ENCODE measurements at places on chromosomes 5 and 9.

DNA sequence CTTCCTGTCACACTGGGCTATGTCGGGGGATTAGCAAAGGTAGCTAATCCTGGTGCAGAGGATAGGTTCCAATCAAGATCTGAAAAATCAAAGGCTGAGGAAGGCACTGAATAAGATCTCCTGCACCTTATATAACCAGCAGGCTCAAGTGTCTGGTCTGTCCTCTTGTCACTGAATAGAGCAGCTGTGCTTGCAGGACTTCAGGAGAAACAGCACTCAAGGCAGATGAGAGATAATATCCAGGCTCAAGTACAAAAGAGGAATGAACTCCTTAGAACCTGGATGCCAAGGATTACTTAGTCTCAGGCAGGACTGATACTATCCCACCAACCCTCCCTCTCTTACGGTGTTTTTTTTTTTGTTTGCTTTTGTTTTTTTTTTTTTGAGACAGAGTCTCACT, 108.8 kb upstream of the LRRTM2 start:
- no peak for DNase-seq

GRCh38 chr5:146560205-146560812, 44.3 kb upstream of the GPR151 start:
- no peak for DNase-seq

- no peak for DNase-seq
Observed at GRCh38 chr5:136374003-136374402, 8.7 kb upstream of the TRPC7 start.

DNA sequence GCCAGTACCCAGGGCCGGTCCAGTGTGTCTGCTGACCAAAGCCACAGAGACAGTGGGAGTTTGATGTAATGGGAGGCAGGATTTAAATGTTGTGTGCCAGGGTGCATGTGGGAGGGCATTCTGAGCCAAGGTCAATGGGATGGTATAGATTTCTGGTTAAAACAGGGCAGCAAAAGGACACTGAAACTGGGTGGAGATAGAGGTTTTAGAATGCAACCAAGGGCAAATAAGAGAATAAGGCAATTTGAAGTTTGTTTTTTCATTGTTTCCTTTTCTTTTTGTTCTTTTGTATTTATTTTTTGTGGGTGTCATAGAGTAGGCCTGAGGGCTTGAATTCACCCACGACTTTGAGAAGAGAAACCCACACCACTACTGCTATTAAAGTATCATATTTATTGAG, 65.5 kb upstream of the CLINT1 start:
- DNase-seq: no peak

- DNase-seq: no peak
Observed at GRCh38 chr5:109691996-109692395, 2.3 kb downstream of the MAN2A1 start.

- DNase-seq: no peak
Observed at GRCh38 chr9:96553070-96553469, 66.6 kb downstream of the CDC14B start.

DNA sequence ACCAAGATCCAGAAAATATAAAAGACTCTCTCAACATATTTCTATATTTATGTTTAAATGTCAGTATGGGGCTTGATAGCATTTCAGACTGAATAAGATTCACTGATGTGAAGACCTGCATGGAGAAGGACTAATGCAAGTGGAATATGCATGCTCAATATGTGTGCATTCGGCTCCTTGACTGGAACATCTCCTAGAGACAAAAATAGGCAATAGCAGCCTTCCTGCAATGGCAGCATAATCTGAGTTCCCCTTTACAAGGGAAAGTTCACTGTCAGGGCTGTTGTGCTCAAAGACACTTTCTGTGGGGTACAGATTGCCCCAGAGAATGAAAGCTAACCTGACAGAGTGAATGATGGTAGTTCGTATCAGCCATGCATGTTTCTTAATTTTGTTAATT, 42.4 kb downstream of the STARD4 start:
- DNase-seq: no peak

GRCh38 chr9:19913151-19913550, 124.3 kb upstream of the SLC24A2 start:
- no peak for DNase-seq

- no peak for DNase-seq
Observed at GRCh38 chr5:78594610-78595457, 53.7 kb downstream of the LHFPL2 start.

DNA sequence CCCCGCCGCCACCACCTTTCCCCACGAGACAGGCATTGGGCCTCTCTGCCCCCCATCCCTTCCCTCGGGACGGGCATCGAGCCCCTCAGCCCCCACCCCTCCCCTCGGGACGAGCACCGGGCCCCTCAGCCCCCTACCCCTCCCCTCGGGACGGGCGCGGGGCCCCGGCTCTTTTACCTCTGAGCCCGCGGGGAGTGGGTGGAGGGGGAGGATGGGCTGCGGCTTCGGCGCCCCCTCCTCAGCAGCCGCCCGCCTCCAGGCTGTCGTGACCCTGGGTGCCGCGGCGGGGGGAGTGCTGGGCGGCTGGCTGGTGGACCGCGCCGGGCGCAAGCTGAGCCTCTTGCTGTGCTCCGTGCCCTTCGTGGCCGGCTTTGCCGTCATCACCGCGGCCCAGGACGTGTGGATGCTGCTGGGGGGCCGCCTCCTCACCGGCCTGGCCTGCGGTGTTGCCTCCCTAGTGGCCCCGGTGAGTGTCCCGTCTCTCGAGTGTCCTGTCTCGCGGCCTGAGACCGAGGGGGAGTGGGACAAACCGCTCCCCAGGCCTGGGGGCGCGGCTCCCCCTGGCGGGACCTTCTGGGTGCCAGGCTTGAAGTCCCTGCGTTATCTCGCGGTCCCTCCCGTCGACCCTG, 791 bp downstream of the SLC2A8 start:
- no peak for DNase-seq
